ENCODE measurements at places on chromosomes 4 and X.
A peak's percentile ranks its signal among the peaks of the same experiment; 100 is the strongest.

GRCh38 chrX:69562904-69563578 is 52.9 kb upstream of the EDA start:
- DNase-seq = no peak

- DNase-seq = peak; percentile 43
These were observed 172.3 kb downstream of the SHROOM3 start for GRCh38 chr4:76607266-76607799.

- DNase-seq = no peak
These were observed 7.3 kb upstream of the GSX2 start for GRCh38 chr4:54092405-54093323.

GRCh38 chr4:122749704-122750454 is 17.4 kb downstream of the BBS12 start:
- DNase-seq = no peak

- DNase-seq = no peak
These were observed 2576.8 kb downstream of the PCDH7 start for GRCh38 chr4:33296876-33297455.

DNA sequence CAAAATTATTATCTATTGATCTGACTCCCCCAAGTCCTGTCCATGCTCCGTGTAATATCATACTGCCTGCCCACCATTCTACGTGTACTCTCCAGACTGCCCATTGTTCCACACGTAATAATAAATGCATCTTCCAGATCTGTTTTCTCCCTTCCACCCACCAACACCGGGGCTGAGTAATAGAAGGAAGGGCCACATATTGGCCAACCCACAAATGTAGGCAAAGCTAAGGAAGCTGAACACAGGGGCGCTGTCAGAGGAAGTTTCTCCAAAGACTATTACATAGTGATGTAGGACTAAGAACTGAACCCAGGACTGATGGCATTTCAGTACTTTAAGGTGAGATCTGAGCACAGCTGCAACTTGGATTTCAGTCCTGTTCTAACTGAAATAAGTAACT is 135.8 kb upstream of the GUCY1A1 start:
- DNase-seq = no peak

DNA sequence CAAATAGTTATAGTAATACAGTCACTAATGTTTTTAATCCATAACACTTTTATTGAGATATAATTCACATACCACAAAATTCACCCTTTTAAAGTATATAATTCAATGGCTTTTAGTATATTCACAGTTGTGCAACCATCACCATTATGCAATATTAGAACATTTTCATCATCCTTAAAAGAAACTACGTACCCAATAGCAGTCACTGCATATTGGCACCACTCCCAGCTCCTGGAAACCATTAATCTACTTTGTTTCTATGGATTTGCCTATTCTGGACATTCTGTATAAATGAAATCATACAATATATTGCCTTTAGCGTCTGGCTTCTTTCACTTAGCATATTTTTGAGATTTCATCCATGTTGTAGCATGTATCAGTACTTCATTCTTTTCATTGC is 99.3 kb downstream of the AMMECR1 start:
- no peak for DNase-seq
